Karpas-422 (cell line): ENCODE measurements at places on chromosomes 4 and X. TPM values are rescaled to one million over a fixed set of nuclear protein-coding genes. Genes with fewer than 3 reads are reported as not detected.
A peak's percentile ranks its signal among the peaks of the same experiment; 100 is the strongest.

REPS2 gene
- 0.14 and 1.1 TPM in 2 replicates for total RNA-seq

DNA sequence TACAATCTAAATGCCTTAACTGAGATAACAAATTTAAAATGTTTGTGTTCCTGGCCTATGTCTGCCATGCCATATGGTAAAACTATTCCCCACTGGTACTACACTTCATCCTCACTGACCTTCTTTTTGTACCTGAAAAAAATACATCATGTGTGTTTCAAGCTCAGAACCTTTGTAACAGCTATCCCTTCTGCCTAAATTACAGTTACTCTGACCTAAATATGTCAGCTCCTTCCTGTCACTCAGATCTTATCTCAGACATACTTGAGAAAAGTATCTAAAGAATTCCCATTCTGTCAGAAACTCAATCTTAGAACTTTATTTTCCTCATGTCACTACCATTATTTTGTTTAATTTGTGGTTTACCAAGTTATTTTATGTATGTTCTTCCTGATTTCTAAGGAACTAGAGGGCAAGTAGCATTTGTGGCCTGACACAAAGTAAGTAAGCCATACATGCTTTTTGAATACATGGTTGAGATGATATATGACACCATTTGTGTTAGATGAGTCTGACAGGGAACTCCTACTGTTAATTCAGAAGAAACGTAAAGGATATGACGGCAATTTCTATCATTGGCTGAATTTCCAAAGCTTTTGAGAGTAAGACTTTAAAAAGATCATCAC is 456.5 kb upstream of the NDST3 start:
- no peaks in the 10 kb centered on the region for H3K36me3 ChIP-seq
- no peak overlapping the region for H3K4me3 ChIP-seq
- no peak overlapping the region for H3K27ac ChIP-seq
- H3K27me3 ChIP-seq, result no peaks in the 10 kb centered on the region
- no peak for DNase-seq
- H3K4me1 ChIP-seq, result no peaks in the 10 kb centered on the region

GUCY1A1 gene
- total RNA-seq, result 3.0 and 6.1 TPM in 2 replicates

DNA sequence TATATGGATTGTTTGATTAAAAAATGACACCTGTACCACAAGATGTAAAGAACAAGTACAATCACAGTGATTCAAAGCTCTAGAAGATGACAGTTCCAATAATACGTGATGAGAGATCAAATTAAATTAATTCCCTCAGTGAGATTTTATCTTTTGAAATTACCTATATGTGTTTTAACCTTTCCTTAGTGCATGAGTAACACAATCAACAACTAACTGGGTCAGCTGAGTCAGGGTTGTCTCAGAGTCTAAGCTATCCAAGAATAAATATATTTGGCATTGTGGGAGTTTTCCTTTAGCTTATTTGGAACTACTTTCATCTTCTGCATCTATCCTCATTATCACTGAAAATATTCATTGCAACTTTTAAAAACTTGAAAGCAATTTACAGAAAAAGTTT is 162.8 kb downstream of the WDFY3 start:
- H3K27me3 ChIP-seq, result no peaks in the 10 kb centered on the region
- H3K27ac ChIP-seq, result no peak overlapping the region
- DNase-seq, result no peak
- no peaks in the 10 kb centered on the region for H3K36me3 ChIP-seq

- H3K36me3 ChIP-seq, result no peaks in the 10 kb centered on the region
- peaks cover 8% of the 10 kb centered on the region for H3K4me1 ChIP-seq
- H3K27me3 ChIP-seq, result no peaks in the 10 kb centered on the region
- no peak overlapping the region for H3K4me3 ChIP-seq
- H3K27ac ChIP-seq, result no peak overlapping the region
These were observed 5.3 kb upstream of the VMA21 start for GRCh38 chrX:151391722-151392121.

DNA sequence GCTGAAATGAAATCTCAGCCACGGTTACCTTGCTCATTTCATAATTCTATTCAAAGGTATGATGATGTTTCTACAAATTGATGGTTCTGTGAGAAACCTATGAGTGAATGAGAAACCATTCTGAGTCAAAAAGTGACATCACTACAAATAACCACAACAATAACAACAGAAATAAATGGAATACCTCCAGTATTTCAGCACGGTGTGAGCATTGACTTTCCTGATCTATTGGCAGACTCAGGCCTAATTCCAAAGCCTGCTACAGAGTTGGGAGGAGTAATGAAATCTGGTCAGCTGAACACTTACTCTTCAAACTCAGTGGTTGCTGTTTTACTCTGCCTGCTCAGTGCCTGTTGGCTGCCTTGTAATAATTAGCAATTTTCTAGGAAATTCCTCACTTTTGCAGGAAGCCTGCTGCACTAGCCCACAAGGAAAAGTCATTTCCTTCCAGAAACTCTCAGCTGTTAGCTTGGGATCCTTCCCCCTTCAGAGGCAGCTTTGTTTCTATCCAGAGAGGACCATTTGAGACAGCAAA is 18.8 kb upstream of the SYNPO2 start:
- H3K4me3 ChIP-seq, result no peak overlapping the region
- DNase-seq, result no peak
- no peaks in the 10 kb centered on the region for H3K36me3 ChIP-seq

ZNF518B gene
- total RNA-seq, result 29.7 and 76.6 TPM in 2 replicates

DNA sequence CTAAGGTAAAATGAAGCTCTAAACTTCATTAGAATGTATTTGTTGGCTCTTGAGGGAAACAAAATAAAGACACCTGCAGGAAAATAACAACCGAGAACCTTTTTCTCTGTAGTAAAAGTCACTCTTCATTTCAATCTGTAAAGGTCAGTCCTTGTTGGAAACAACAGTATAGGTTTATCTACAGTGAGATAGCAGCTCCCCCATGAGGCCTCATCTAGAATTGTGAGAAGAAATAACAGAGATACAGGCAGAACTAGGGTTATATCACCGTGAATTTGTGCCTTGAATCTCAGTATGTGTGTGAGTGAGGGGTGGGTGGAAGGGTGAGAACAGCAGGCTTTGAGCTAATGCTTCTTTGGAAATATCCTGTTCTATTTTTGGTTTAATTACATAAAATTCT is 107.8 kb upstream of the FMR1 start:
- no peaks in the 10 kb centered on the region for H3K4me1 ChIP-seq
- no peak overlapping the region for H3K4me3 ChIP-seq
- no peaks in the 10 kb centered on the region for H3K36me3 ChIP-seq
- peak; percentile 73 for DNase-seq

RAB33A gene
- 10.3 and 25.8 TPM in 2 replicates for total RNA-seq
